CMK (cell line): ENCODE measurements at places on chromosomes 5 and 9.

- DNase-seq = no peak
These were observed 184.0 kb upstream of the IL12B start for GRCh38 chr5:159514229-159514810.

- DNase-seq = no peak
These were observed 211.2 kb downstream of the CD180 start for GRCh38 chr5:66985417-66985816.

- no peak for DNase-seq
These were observed 36.8 kb downstream of the ELL2 start for GRCh38 chr5:95924720-95925377.

GRCh38 chr5:110134963-110135935, 445.5 kb downstream of the MAN2A1 start:
- no peak for DNase-seq
